ENCODE measurements at places on chromosomes 5 and 9.

DNA sequence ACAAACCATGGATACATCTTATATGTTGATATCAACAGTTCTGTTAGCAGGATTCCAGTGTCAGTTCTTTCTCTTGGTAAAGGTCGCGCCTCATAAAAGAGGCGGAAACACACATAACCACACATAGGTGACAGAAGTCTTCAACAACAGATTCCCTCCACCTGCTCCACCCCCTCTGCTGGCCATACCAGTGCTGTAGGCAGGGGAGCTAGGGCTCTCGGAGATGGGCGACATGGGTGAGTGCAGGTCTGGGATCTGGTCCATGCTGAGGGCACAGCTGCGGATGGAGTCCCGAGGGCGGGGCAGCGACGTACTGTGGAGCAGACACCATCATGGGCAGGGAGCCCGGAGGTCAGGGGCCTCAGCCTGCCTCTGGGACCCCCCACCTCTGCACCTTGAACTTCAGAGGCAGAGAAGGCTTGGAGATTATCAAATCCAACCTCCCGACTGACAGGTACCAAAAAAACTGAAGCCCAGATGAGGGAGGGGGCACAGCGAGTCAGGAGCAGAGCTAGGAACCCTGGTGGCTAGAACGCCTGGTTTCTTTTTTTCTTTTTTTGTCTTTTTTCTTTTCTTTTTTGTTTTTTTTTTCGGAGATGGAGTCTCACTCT is 12.0 kb upstream of the TOR2A start:
- peaks cover 82% of the 10 kb centered on the region for H3K36me3 ChIP-seq
- H3K27ac ChIP-seq = peak overlapping the region; percentile 91
- peaks cover 19% of the 10 kb centered on the region for H3K4me1 ChIP-seq
- peak; percentile 39 for DNase-seq
- peak overlapping the region; percentile 20 for H3K4me3 ChIP-seq

DNA sequence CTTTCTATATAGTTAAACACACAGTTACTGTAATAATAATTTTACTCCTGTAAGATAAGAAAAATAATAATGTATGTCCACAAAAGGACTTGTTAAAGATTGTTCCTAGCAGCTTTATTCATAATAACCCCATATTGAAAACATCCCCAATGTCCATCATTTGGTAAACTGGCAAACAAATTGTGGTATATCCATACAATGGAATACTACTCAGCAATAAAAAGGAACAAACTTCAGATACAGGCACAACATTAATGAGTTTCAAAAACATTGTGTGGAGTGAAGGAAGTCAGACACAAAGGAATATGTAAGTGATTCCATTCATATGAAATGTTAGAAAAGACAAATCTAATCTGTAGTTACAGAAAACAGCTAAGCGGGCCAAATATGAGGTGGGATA is 1.9 kb upstream of the MEGF10 start:
- H3K4me1 ChIP-seq = no peaks in the 10 kb centered on the region
- H3K27me3 ChIP-seq = peaks cover 77% of the 10 kb centered on the region
- DNase-seq = no peak
- no peak overlapping the region for H3K4me3 ChIP-seq
- no peak overlapping the region for H3K27ac ChIP-seq

DNA sequence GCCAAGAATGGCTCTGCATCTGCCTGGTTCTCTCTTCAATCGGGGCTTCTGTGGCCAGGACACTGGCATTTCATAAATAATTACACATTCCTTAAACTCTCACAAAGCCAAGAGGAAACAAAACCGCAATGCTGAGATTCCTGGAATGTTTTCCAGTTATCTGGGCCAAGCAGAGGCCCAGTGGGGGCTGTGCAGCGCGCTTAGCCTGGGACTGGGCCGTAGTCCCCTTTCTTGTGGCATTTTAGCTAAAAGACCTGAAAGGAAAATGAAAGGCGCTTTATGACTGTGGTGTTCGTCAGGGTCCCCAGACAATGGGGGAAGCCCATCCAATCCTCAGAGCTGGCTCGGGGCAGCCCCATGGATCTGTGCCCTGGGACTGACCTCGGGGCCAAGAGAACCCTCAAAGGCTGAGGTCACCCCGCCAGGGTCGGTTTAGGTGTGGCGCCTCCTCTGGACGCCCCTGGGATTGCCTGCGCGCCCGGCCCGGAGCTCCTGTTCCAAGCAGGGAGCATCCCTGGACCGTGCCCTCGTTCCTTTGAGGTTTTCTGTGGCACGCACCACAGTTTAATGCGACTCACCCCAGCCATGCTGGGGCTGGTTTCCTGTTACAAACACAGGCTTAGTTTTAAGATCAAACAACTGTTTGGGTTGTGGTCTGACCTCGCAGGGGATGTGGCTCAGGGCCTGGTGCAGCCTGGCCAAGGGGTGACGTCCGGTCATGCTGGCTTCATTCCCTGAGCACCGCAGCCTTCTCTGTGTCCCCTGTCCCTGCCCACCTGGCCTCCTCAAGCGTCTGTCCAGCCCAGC is 51.5 kb upstream of the NKD2 start:
- H3K27me3 ChIP-seq = peaks cover 47% of the 10 kb centered on the region
- H3K4me1 ChIP-seq = peaks cover 8% of the 10 kb centered on the region
- H3K4me3 ChIP-seq = peak overlapping the region; percentile 47

DNA sequence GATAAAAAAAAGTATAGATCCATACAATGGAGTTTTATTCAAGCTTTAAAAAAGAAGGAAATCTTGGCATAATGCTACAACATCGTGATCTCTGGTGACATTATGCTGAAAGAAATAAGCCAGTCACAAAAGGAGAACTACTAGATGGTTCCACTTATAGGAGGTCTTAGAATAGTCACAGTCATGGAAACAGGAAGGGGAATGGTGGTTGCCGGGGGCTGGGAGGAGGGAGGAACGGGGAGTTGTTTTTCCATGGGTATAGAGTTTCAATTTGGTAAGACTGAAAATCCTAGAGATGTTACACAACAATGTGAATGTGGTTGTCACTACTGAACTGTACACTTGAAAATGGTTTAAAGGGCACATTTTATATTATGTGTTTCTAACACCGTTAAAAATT is 94.5 kb downstream of the CFAP90 start:
- no peak overlapping the region for H3K4me3 ChIP-seq
- no peaks in the 10 kb centered on the region for H3K4me1 ChIP-seq
- peaks cover 24% of the 10 kb centered on the region for H3K27me3 ChIP-seq
- no peaks in the 10 kb centered on the region for H3K36me3 ChIP-seq
- DNase-seq = no peak
- no peak overlapping the region for H3K27ac ChIP-seq
